ENCODE measurements at places on chromosomes 3 and 15. TPM values are rescaled to one million over a fixed set of nuclear protein-coding genes. Genes with fewer than 3 reads are reported as not detected.

GRCh38 chr3:34260271-34261000 is 462.0 kb downstream of the PDCD6IP start:
- DNase-seq, result peak; percentile 38

DNA sequence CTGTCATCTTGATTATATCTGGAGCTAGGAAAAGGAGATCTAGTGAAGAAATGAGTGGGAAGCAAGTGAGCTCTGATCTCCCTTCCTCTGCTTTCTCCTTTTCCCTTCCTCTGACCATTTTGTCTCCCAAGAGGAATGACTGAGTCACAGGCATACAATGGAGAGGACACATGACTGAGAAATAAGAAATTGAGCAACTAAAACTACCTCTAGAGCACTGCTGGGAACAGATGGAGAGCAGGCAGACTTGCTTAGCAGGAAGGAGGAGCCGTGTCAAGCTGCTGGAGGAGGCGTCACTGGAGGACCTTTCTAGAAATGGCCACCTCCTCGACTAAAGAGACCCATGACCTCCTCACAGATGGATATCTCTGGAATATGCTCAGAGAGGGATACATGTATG is 66.9 kb upstream of the MYO5C start:
- DNase-seq, result no peak

GRCh38 chr15:75182187-75183131 is 19.2 kb upstream of the C15orf39 start:
- DNase-seq, result no peak

GRCh38 chr3:15659254-15659975 is 57.9 kb downstream of the BTD start:
- DNase-seq, result peak; percentile 65

GRCh38 chr15:45522328-45523165 is at the start of gene SLC30A4:
Gene SLC30A4, minus strand, starts transcription at chr15:45522755. Its CDS starts 401 bp downstream, at chr15:45522354.
- DNase-seq, result peak; percentile 97

DNA sequence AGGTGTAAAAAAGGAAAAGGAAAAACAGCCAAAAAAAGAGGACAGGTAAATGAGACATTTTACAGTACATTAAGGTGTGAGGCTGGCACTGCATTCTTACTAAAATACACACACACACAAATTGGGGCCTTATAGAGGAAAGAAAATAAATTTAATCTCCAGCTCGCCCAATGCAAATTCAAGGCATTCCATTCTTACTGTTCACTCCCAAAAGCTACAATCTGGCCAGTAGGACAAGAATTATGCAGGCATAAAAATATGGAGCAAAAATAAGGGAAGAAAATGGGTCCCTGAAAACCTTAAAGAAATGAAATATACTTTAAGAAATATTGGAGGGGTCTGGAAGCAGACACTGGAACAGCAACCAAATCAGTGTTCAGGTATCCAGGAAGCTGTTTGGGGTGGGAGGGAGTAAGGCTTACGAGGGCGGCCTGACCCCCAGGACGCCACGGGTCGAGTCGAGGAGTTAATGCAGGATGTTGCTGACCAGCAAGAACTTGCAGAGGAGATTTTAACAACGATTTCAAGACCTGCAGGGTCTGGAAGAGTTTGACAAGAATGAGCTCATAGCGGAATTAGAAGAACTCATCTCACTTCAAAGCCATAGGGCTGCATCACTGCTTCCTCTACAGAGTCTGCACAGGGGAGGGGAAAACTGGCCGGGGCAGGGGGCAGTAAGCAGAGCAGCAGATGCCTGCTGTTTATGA is 245.5 kb downstream of the TBL1XR1 start:
- DNase-seq, result no peak

- DNase-seq, result no peak
These were observed 43.2 kb downstream of the IFT80 start for GRCh38 chr3:160355826-160356225.

TMOD2 gene
- total RNA-seq, result 9.8 TPM

ACKR4 gene
- not detected for total RNA-seq

MUC4 gene
- total RNA-seq, result not detected

RPP25 gene
- total RNA-seq, result 6.2 TPM
